NCI-H2171 treated with DMSO at 0.1 percent for 48 hours (cell line): ENCODE measurements at places on chromosomes 7 and 10.

GRCh38 chr7:28926871-28927597, 31.1 kb downstream of the TRIL start:
- peak; percentile 87 for DNase-seq

DNA sequence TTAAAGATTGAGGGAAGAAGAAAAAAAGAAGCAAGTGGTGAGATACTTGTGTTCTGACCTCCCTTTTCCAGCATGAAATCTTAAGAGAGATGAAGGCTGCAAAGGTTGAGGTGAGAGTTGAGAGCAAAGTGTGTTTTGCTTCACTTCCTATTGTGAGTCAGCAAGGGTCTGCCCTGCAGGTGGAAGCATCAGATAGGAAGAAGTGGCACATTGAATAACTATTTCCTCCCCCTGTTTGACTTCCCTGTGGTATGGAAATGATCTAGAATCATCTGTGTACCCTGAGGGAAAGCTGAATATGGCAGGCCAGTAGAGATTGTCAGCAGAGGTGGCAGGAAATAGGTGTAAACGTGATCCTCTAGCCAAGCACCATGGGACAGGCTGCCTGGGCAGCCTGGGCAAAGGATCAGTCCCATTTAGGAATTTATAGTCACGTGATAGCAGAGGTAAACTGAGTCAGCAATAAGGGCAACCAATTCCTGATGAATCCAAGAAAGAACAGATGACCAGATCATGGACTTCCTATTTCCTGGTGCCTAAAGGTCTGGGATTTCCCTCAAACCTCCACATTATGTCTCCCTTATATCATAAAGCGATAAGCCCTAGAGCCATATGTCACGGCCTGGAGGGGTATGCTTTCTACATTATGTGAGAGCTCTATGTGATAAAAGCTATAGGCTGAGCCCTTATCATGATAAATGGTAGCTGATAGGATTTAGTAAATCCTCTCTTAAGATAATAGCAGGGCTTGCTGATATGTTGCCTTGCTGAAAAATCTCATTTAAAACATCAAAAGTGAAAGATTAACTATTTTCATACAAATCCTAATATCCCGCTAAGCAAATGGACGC, 287.0 kb downstream of the MDFIC start:
- DNase-seq: no peak

- no peak for DNase-seq
These were observed 1.3 kb downstream of the MOSPD3 start for GRCh38 chr7:100613412-100614175.

- DNase-seq: peak; percentile 0
These were observed 52.7 kb downstream of the RBM17 start for GRCh38 chr10:6141296-6142151.

DNA sequence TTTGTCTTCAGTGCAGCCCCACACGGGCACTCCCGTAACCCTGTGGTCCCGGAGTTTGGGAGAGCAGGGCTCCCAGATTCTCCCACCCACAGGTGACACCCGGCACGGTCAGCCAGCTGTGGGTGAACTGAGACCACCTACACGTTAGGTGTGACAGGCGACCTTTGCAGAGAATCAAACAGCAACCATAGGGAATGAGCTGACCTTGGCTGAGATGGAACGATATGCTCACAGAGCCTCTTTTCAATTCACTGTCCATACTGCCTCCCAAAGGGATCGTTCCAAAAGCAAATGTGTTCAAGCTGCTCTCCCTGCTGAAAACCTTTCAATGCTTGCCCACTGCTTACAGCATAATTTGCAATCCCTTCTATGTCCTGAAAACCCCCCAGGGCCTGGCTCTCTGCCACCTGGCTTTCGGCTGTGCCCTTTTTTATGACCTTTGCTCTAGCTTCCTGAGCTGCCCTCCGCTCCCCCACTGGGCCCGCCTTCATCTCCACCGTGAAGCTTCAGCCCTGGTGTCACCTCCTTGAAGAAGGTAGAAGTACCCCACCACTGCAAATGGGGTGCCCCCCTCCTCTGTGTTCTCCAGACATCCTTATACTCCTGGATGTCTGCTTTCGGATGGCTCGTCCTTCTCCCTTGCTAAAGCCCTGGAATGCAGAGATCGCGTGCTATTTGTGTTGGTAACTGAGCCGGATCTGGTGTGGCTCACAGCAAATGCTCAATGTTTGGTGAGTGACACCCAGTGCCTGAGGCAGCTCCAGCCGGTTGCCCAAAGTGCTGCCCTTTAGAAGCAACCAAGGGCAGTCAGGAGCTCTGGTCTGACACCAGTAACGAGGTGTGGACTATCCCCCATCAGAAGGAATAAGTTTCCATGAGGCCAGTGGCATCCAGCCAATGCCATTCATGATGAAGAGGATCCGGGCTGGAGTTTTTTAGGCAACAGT, 90.4 kb downstream of the KIAA1549 start:
- no peak for DNase-seq

GRCh38 chr10:59037506-59037905, 138.9 kb upstream of the PHYHIPL start:
- no peak for DNase-seq

DNA sequence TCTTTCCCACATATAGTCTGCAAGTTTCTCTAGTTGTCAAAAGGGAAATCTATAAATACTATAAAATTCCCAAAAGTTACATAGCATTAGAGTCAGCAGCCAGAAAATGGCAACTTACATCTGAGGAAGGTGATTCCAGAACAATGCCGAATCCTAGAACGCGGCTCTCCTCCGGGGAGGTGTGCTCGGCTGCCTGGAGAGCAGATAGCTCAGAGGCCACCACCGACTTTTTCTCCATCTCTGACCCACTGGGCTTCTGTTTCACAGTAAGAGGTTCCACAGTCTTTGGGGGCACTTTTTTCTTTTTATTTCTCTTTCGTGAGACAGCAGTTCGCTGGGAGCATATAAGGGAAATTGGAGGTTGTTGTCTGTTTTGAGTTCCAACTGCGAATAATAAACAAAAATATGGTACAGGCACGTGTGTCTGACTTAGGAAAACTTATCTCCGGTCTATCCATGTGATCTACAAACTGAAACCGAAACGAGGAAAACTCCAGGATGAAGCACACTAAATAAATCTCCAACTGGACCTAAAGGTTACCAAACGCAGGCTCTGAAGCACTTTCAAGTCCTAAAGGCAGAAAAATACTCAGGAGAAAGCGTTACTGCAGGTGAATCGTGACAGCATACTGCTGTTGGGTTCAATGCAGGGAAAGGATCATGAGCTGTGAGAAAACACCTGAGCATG, 36.2 kb downstream of the BEND7 start:
- DNase-seq: no peak

DNA sequence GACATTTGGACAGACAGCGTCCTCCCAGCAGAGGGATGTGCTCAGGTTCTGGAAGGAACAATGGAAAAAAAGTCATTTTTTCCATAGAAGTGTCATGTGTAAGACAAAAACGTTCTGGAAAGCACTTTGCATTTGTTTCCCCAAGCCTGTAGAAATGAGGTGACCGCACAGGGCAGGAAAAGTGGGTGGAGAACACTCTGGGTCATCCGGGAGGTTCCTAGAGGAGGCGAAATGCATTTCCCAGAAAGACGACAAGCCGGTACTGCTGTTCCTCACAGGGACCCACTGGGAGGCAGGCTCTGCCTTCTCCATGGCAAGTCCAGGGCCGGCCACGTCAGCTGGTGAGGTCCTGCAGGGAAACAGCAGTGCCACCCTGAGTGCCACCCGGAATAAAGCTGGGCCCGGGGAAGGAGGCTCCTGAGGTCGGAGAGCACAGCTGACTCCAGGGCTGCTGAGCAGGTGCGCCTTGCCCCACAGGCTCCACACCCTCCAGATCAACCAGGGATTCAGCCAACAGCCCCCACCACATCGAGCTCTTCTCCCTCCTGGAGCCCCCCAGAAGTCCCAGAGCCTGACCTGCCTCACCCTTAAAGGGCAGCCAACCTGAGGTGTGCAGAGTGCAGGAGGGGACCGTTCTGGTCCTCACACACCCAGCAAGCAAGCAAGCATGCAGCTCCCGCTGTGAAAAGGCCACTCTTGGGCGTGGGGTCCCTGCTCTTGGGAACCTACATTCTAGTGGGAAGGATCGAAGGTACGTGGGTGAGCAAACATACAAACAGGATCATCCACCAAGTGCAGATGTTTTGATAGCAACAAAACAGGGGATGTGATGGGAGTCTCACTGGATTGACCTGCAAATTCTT, 28.8 kb upstream of the INPP5A start:
- DNase-seq: no peak

- DNase-seq: no peak
These were observed 44.5 kb downstream of the PRTFDC1 start for GRCh38 chr10:24907956-24908355.

GRCh38 chr7:101563943-101564777, 64.9 kb downstream of the MYL10 start:
- DNase-seq: no peak

DNA sequence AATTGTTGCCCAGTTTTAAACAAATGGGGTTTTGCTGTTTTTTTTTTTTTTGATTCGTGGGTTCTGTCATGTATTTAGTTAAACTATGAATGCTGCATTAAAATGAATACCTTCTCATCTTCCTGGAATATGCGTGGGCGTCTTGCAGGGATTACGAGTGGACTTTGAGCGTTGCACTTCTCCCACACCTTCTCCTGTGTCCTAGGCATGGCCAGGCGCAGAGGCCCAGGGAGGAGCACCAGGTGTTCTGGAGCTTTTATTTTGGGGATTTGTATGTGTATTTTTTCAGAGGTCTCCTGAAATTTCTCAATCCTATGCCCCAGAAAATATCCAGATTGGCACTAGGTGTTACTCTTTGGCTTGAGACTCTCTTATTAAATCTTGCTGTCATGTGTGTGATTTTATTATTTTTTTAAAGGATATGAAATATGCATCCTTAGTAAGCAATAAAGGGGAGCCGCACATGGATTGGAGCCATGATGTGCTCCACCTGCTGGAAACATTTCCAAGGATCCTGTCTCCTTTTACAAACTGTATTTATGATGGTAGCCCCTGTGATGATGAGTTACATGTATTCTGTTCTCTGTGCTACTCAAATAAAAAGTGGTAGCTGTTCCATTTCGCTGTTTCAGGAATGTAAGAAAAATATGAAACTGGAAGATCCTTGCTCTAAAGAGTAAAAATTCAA, 482.2 kb upstream of the KLF6 start:
- DNase-seq: no peak

DNA sequence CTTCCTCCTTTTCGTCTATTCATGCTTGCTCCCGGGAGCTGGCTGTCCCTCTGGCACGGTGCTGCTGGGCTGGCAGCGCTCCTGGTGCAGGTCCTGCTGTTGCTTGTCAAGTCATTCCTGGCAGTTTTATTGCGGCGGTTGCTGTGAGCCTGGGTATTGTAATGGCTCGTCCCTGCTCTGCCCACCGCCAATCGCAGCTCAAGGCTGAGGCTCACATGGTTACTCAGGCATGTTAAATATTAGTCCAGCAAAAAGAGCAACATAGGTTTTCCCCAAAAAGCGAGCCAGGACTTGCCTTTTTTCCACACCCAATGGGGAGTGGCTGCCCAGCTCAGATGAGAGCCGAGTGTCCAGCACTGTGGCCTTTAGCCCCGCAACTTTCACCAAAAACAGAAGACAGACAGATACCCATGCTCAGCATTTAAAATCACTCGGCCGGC, 492.9 kb upstream of the FOXK1 start:
- DNase-seq: peak; percentile 65

GRCh38 chr10:59138052-59138451, 38.4 kb upstream of the PHYHIPL start:
- no peak for DNase-seq

- no peak for DNase-seq
These were observed 252.6 kb upstream of the IGFBP3 start for GRCh38 chr7:46173476-46174195.

DNA sequence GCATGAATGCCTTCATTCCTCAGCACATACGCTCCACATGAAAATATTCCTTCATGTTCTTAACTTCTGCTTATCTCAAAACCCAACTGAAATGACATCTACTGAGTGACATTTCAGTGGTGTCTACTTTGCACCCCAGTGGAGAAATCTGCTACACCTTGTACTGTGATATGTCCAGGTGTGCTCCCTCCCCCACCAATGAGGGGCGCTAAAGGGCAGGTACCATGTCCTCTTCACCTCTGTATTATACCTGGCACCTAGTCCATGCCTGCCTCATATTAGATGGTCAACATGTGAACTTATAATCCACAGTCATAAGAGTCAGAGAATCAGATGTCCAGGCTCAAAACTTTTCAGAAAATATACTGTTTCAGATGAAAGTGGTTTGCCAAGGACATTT, 2.1 kb downstream of the PAXIP1 start:
- no peak for DNase-seq

DNA sequence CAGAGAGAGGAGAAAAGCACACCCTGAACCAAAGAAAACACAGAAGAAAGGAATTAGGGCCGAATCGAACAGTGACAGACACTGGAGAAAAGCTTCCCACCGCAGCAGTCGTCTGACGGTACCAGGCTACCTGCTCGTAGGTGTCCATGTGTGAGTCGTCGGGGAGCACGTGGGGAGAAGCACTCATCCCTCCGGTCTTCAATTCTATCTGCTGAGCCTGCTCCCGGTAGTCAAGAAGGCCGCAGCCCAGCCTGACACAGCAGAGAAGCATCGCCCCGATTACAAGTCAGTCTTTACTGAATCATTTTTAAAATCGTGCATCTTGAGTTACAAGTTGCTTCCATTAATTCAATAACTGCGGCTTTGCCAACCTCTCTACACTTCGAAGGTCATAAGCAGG, 24.5 kb downstream of the PITRM1 start:
- DNase-seq: no peak

DNA sequence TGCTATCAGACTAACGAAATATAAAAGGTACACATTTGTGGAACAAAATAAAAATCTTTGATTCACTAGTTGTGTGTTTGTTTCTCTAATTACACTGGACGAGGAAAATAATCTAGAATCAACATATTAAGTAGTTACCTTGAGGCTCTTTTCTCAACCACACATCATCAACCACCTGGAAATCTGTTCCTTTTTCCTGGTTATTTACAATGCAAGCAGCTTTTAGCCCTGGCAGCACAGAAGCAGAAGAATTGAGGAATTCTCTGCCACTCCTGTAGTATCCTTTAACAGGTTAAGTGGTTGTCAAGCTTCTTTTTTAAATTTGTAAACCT, 23.7 kb downstream of the NUP42 start:
- DNase-seq: no peak

- DNase-seq: peak; percentile 35
These were observed 669.5 kb upstream of the GHITM start for GRCh38 chr10:83469728-83470331.

DNA sequence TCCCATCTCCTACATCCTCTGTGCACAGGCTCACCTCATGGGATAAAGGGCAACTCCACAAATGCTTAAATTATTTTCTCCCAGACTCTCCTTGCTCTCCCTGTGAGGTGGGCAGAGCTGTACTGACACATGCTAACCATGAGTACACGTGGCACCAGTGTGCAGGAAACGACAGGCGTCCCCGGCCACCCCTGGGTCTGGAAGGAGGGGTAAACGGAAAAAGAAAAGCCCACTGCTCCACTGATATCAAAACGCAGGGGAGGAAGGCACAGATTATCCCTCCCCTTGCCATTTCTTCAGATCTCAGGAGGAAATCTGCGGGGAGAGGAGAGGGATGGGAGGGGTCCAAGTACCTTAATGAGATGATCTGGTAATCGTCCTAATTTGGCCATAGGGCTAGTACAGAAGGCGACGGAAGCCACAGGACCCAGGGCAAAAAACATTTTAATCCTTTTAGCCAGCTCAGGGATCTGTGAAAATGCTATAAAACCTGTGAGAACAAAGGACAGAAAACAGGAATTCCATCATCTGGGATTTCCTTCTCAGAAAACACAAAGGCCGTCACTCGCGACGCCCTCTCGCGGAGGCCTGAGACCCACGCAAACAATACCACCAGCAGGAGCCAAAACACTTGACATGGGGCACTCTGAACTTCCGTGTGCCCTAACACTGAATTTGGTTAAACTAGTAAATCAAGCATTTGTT, 17.8 kb upstream of the CH25H start:
- DNase-seq: no peak
